Breast epithelium (tissue), 4 donors: ENCODE measurements at places on chromosomes 5 and 9.

DNA sequence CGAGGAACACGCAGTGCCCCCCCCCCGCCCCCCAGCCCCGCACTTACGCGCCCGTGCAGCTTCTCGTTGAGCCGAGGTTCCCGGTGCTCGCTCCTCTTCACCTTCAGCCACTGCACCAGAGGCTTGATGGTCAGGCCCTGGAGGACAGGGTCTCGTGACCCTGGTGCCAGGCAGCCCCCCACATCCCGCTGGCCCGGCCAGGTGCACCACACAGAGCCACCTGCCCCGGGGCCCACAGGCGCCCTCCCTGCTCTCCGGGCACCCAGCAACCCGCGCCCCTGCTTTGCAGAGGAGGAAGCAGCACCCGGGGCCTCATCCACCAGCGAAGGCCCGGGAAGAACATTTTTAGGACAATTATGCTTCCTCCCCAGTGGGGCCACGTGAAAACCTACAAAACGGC is 39.0 kb downstream of the EXOC3 start:
- no peak for DNase-seq

- no peak for DNase-seq
Observed at GRCh38 chr5:11139217-11139865, 378.3 kb upstream of the DAP start.

GRCh38 chr5:112064271-112064701 is 307.3 kb upstream of the NREP start:
- DNase-seq = no peak

GRCh38 chr9:125421591-125422181 is 160.1 kb downstream of the GAPVD1 start:
- no peak for DNase-seq

DNA sequence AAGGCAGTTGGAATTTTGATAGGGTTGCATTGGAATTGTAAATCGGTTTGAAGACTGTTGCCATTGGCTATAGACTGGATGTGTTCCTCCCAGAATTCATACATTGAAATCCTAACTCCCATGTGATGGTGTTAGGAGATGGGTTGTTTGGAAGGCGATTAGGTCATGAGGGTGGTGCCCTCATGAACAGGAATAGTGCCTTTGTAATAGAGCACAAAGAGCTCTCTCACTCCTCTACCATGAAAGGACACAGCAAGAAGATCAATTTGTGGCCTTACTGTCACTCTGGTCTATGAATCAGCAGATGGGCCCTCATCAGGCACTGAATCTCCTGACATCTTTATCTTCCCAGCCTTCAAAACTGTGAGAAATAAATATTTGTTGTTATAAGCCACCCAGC is 133.2 kb downstream of the PARP8 start:
- DNase-seq = no peak

- DNase-seq = no peak
Observed at GRCh38 chr5:82106207-82106606, 134.4 kb downstream of the ATG10 start.

GRCh38 chr9:129224618-129225489 is 46.8 kb upstream of the IER5L start:
- DNase-seq = no peak

DNA sequence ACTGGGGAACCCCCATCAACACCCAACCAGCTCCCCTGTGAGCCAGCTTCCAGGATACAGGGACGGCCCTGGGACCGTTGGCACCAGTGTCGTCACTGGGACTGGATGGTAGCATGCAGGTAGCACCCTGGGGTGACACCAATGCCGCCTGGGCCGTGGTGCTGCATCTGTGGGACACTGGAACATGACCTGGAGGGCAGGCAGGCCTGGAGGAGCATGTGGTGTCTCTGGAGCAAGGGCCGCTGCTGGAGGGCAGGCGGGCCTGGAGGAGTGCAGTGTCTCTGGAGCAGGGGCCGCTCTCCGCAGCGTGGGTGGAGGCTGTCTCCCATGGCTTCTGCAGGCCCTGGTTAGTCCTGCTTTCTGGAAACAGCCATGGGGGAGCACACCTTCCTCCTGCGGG is 13.1 kb downstream of the LPCAT1 start:
- peak; percentile 43 for DNase-seq

GRCh38 chr5:153088538-153088937 is 401.9 kb upstream of the GRIA1 start:
- no peak for DNase-seq

GRCh38 chr5:1124205-1125029 is 12.6 kb upstream of the SLC12A7 start:
- no peak for DNase-seq

DNA sequence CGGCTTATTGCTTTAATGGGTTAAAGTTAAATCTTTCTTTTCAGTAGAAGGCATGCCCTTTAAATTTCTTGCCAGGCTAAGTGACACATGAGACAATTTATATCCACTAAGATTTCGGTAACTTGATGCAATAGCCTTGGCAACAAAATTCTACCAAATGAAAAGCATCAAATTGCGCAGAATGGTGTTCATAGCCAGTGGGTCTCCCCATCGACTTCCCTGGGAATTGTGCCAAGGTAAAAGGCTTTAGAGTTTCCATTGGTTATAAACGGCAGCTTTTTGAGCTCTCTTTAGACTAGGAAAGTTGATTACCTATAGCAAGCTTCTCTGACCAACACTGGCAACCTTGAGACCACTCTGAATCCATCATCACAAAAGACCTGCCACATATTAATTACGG is 358.4 kb downstream of the ARRDC3 start:
- no peak for DNase-seq

GRCh38 chr5:39411061-39411460 is 13.7 kb downstream of the DAB2 start:
- DNase-seq = no peak

DNA sequence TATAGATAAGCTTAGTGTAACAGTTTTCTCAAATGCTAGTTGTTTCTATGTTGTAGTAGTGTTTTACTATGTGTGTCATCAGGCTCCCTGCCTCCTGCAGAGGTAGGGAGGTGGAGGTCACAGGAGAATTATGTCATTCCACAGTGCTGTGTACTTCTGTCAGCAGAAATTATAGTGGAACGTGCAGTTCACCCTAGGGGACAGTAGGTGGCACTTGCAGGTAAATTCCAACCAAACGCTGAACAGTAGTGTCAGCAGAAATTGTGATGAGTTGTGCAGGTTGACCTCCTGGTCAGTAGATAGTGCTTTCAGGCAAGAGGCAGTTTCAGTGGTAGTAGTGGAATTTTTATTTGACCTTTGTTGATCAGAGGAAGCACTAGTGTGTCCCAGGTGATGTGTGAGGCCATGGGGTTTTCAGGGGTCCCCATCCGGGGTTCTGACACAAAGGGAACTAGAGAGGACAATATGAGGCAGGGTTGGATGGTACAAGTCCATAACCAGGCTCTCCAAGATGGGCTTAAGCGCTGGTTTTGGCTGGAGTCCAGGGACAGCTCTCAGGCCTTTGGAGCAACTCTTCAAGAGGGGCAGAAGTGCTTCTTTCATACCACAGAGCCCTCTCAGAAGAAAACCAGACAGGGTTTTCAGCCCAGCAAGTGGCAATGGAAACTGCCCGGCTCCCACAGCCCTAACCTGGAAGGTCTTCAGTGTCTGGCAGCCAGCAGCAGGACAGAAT is 402.9 kb downstream of the CYLC2 start:
- DNase-seq = no peak

DNA sequence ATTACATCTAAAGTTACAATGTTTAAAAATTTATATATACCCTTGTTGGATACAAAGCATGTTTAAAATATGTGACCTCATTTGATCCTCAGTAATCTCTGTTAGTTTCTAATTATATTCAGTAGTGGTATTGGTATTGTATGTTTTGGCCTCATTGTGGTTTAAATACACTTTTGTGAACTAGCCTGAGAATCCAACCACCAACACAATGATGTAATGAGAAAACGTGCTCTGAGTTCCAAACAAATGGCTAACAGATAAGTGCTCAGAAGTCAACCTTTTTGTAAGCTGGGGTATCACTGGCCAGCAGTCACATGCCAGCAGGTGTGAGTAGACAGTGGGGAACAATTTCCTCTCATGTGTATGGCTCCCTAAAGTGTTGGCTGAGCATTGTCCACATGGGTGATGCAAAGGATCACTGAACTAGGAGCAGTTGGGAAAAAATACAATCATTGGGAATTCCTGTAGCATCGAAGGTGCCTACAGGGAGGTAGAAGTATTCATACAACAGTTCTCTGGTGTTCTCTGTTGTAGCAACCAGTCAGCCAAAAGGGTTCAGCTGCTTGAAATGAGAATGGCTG is 56.1 kb downstream of the DOCK8 start:
- no peak for DNase-seq

GRCh38 chr5:13251623-13252376 is 692.7 kb downstream of the DNAH5 start:
- no peak for DNase-seq

GRCh38 chr9:124274226-124274625 is 16.5 kb downstream of the NEK6 start:
- no peak for DNase-seq

DNA sequence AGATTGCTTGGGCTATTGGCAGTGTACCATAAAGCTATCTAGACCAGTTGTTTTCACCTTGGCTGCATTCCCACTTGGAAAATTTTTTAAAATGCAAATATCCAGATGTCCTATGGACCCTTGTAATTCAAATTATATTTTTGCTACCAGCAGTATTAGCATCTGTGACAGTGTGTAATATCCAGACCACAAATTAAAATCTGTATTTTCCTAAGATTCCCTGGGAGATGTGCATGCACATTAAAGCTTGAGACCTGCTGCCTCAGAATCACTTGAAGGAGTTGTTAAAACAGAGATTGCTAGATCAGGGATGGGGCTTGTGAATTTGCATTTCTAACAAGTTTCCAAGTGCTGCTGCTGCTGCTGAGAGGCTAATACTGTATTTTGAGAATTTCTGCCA is 381.2 kb upstream of the PDE4D start:
- no peak for DNase-seq

DNA sequence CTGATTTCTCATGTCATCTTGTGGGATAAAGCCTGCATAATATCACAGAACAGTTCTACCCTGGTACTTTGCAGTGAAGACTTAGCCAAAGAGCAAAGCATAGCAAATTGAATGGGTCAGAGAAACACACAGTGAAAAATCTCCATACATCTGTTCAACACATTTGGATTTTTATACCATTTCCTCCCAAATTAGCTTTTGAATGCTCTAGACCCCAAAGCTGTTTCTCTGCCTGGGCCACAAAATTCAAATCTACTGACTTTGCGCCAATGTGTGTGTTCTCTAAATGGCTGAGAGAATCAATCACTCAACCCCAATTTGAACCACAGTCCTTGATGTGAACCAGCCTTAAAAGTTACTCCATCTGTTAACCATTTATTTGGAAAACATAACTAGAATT is 236.9 kb upstream of the NFIL3 start:
- DNase-seq = no peak

DNA sequence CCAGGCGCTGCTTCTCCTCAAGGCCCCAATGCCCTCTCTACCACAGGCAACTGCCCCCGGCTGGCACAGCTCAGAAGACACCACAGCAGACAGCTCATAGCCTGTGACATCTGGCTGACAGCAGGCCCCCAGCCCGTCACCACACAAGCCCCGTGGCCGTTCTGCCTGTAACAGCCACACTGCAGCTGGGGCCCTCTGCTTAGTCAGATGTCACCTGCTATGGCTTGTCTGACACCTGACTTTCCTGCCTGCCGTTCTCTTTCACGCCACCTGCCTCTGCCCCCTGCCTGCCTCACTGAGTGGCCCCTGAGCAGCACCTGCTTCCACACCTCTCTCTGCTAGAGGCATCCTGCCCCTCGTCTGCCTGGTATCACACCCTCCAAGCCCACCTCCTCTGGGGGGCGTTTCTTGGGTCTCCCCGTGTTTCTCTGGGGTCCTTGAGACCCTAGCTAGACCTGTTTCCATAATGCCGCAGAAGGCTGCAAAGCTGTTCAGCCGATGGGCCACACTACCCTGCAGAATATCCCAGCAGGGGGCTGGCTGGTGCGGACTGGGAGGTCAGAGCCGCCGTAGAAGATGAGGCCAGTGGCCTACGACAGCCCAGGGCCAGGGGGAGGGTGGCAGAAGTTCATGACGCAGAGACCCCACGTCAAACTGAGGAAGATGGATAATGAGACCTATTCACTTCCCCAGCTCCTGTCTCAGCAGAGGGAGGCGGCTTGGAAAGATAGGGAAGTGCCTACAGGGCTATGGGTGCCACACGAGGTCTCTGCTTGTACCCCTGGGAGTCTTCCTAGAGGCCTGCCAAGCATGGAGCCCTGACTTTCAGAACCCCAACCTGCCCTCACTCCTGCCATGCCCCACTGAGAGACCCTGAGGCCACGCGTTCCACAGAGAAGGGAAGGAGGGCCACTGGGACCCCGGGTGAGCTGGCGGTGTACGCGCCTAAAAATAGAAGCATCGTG is 95.1 kb downstream of the ZNF354C start:
- peak; percentile 27 for DNase-seq

GRCh38 chr9:129338724-129339430 is 160.8 kb upstream of the IER5L start:
- peak; percentile 60 for DNase-seq

DNA sequence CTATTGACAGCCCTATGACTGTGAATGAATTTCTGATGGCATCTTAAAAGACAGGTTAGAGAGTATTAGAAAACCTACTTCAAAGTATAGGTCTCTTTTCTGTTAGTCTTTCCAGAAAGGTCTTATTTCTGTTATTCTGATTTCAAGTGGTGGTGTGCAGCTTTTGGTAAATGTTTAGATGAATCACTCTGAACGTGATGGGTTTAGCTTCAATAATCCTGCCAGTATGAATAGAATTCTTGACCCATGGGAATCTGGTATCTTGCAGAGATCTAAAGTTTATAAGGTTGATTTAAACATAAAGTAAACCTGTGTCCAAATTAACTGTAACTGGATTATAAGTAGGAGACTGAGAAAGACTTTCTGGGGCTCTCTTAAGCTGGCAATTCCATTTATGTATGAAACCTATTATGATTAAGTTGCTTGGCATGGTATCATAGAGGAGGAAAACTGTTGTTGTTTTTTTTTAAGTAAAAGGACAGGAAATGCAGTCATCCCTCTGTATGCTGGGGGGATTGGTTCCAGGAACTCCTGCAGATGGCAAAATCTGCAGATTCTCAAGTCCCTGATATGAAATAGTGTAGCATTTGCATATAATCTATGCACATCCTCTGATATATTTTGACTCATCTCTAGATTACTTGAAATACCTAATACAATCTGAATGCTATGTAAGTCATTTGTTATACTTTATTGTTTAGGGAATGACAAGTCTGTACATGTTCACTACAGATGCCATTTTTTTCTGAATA is 77.0 kb upstream of the ADAMTS19 start:
- DNase-seq = no peak

GRCh38 chr9:136848393-136849037 is 694 bp upstream of the PHPT1 start:
- no peak for DNase-seq

DNA sequence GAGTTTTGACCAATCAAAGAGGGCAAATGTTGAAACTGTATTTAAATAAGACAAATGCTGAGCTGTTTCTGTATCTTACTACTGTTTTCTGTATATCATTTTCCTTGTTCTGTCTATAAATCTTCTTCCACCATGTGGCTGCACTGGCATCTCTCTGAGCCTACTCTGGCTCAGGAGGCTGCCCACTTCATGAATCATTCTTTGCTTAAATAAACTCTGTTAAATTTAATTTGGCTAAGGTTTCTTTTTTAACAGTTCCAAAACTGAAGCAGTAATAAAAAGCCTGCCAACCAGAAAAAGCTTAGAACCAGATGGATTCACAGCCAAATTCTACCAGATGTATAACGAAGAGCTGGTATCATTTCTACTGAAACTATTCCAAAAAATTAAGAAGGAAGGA is 40.2 kb upstream of the TAS2R1 start:
- DNase-seq = no peak
